H9 (cell line): ENCODE measurements at places on chromosomes 12 and 14. TPM values are rescaled to one million over a fixed set of nuclear protein-coding genes. Genes with fewer than 3 reads are reported as not detected.

- peaks cover 14% of the 10 kb centered on the region; the same call in 2 of the 3 replicates for H3K36me3 ChIP-seq
- no peak for DNase-seq
- H3K27me3 ChIP-seq = no peaks in the 10 kb centered on the region
- no peak overlapping the region for H3K4me3 ChIP-seq
Measured at GRCh38 chr12:50184261-50184660, 17.1 kb upstream of the CERS5 start.

The TPI1 gene
- 1,177 and 1,211 TPM in 2 replicates for total RNA-seq

- no peak for DNase-seq
- no peaks in the 10 kb centered on the region for H3K4me1 ChIP-seq
- no peak overlapping the region for H3K4me3 ChIP-seq
Measured at GRCh38 chr12:31846405-31846804, 112.8 kb upstream of the RESF1 start.

The SLC10A1 gene
- not detected in 2 replicates for total RNA-seq

- no peak overlapping the region for H3K4me3 ChIP-seq
- no peak for DNase-seq
- no peaks in the 10 kb centered on the region for H3K27me3 ChIP-seq
- H3K4me1 ChIP-seq = no peaks in the 10 kb centered on the region
Measured at GRCh38 chr12:38269897-38270296, 46.7 kb upstream of the ALG10B start.

The ARG2 gene
- total RNA-seq = 35.2 and 35.5 TPM in 2 replicates

DNA sequence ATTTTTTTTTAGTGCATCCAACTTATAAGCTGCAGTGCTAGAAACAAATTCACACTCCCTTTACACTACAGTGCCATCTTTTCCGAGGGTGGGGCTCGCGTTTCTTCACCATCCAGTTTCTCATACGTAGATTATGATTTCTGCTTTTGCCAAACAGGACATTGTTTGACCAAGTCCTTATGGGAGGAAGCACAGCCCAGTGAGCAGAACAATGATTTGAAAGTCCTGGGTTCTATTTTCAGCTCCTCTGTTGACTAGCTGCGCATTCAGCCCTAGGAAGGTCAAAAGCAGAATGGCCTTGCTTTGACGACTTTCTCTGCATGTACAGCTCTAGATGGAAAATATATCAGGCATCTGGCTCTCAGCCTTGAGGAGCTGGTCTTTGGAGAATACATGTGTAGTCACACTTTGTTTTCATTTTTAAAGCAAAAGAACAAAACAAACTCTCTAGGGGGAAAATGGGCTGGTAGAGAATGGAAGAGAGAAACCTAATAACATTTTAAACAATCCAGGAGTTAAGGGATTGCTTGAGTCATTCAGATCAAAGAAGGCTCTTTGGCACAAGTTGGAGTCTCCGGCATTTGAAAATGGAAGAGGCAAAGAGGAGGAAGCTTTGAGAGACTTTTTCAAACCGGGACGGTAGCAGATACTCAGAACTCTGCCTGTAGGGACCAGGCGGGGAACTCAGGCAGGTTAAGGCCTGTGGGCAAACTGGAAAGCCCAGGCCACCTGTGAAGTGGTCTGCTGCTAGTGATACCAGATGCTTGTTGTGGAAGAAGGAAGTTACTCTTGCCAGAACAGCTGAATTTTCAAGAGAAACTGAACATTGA, 257.3 kb upstream of the PLEKHG7 start:
- no peaks in the 10 kb centered on the region for H3K4me1 ChIP-seq
- H3K36me3 ChIP-seq = no peaks in the 10 kb centered on the region
- no peaks in the 10 kb centered on the region for H3K27me3 ChIP-seq
- no peak overlapping the region for H3K4me3 ChIP-seq
- H3K27ac ChIP-seq = no peak overlapping the region
- no peak for DNase-seq

DNA sequence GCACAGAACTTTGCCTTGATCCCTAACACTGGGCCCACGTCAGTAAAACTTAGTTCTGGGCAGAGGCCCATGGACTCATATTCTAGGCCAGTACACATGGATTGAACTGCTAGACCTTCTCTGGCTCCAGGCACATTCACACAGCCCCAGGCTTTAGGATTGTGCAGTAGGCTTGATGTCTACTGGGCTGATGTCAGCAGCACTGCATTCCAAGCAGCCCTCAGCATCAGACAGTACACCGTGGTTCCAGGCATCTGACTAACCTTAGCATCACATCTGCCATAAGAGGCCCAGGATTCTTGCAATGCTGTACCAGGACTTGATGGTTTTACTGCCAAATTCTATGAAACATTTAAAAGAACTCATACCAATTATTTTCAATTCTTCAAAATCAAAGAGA, 301.9 kb downstream of the CCER1 start:
- H3K36me3 ChIP-seq = no peaks in the 10 kb centered on the region
- H3K4me1 ChIP-seq = 0 out of 2 replicates have a peak, but pooled peaks cover 3% of the 10 kb centered on the region
- H3K27me3 ChIP-seq = no peaks in the 10 kb centered on the region
- no peak overlapping the region for H3K27ac ChIP-seq
- no peak overlapping the region for H3K4me3 ChIP-seq

GRCh38 chr12:79691511-79692248, 916 bp upstream of the PAWR start:
- peak overlapping the region; percentile 98 for H3K4me3 ChIP-seq
- DNase-seq = no peak
- peaks cover 3% of the 10 kb centered on the region; the same call in 1 of the 2 replicates for H3K4me1 ChIP-seq
- peaks cover 19% of the 10 kb centered on the region for H3K36me3 ChIP-seq
- H3K27me3 ChIP-seq = no peaks in the 10 kb centered on the region

- H3K4me3 ChIP-seq = no peak overlapping the region
- no peaks in the 10 kb centered on the region for H3K4me1 ChIP-seq
- no peaks in the 10 kb centered on the region for H3K36me3 ChIP-seq
- no peak overlapping the region for H3K27ac ChIP-seq
- H3K27me3 ChIP-seq = no peaks in the 10 kb centered on the region
- no peak for DNase-seq
Measured at GRCh38 chr12:45674181-45674977, 55.1 kb upstream of the ARID2 start.
